ENCODE measurements at places on chromosomes 7 and 10.

- no peak for DNase-seq
Measured at GRCh38 chr7:520503-521161, 986 bp upstream of the PDGFA start.

DNA sequence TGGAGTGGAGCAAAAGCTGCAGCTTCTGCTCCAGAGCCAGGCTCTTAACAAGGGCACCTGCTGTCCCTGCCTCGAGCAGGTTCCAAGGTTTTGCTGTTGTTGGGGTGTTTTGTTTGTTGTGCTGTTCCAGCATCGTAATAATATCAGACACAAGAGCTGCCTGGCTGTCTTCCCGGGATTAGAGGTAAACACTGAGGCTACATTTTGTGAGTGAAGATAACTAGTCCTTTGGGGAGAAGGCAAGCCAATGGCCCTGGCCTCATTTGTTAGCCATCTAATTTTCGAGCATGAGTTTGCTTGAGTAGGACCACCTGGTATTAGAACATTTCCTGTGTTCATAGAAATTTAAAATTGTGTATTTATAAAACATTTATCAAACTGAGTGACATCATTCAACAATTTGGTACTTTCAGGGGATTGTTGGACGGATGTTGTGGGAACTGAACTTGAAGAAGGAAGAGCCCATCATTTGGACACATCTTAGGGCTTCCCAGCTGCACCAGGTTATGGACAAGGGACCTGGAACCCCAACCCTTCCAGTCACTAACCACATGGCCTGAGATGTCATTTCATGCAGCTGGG, 555.0 kb downstream of the TNS3 start:
- no peak for DNase-seq

DNA sequence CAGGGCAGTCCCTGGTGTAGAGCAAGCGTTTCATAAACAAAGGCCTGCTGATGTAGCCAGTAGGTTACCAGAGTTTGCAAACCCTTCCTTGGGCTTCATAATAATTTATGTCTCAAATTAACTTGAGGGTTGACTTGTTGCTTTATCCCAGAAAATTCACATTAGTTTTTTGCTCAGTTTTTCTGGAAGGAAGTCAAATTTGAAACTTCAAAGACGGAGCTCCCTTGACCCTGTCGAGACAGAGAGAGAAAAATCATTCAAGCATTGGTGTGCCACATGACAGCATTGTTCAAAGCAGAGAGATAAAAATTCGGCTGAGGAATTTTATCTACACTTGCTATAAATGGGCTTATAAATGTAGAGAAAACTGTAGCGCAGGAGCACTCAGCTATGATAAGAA, 627.7 kb downstream of the TNS3 start:
- DNase-seq, result no peak

- DNase-seq, result no peak
Measured at GRCh38 chr7:128434413-128435326, 21.0 kb upstream of the HILPDA start.

GRCh38 chr7:84092207-84092606, 102.4 kb downstream of the SEMA3A start:
- DNase-seq, result no peak

DNA sequence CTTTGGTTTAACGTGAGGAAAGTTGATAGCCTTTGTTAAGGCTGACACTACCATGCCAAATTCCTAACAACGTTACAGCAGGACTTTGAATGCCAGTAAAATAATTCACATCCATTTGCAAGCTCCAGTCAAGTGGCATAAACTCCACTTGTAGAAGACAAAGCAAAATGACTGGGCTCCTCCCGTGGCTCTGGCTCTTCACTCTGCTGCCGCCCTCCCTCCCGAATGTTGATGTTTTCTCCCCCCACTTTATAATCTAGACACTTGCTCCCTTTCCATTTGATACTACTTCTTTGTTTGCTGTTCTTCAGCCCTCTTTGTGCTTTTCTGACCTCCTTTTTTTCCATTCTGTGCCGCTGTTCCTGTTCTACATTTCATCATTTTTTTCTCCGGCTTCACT, 22.8 kb upstream of the ITGB8 start:
- DNase-seq, result no peak

GRCh38 chr7:47497367-47498096, 84.4 kb downstream of the TNS3 start:
- DNase-seq, result no peak

- no peak for DNase-seq
Measured at GRCh38 chr10:104731192-104731591, 90.1 kb downstream of the SORCS3 start.

GRCh38 chr10:3485057-3485686, 299.8 kb downstream of the KLF6 start:
- no peak for DNase-seq

GRCh38 chr10:58266826-58267712, 625 bp downstream of the IPMK start:
- no peak for DNase-seq

DNA sequence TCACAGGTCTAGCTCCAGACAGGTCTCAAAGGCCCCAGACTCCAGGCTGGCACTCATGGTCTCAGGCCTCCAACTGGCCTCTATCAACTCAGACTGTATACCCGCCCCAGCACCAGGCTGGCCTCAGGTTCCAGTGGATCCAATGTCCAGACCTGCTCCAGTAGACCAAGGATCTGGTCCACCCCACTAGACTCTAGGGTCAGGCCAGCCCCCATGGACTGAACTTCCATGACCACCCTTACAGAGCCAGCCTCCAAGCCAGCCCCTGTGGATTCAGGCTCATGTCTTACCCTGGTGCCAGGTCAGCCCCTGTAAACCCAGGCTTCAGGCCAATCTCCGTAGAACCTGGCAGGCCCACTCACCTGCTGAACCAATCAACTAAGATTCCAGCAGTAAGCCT, 16.8 kb upstream of the GNAT3 start:
- no peak for DNase-seq

DNA sequence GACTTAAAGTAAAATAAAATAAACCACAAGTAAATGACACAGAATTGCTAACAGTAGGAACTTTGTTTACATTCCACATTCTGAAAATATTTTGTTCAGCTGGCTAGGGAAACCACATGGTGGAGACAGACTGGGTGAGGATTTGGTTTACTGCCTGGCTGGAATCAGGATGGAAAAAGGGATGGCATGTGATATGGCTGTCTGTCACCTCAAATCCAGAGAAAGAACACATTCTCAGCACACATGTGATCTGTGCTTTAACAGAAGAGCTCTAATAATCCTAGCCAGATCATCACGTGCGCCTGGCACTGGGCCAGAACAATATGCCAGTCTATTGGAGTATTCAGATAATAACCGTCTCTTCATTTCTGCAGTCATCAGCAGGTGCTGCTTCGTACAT, 90.9 kb upstream of the PIP4K2A start:
- no peak for DNase-seq

GRCh38 chr10:53744746-53745145, 972.2 kb upstream of the MBL2 start:
- DNase-seq, result no peak

DNA sequence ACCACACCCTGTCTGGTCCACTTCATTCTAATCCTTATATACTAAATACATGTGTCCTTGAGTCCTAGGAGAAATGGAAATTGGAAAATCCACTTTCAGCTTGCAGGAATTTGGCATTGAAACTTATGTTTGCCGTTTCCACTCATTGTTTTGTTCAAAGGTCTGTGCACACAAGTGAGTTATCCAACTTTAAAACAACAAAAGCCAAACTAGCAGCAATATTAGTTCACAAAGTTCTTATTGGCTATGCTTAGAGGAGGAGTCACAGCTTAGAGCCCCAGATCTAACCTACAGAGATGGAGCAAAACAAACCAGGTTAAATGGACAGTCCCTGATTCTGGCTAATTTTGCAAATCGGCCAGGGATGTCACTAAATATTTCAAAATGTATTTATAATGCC, 44.6 kb upstream of the AFAP1L2 start:
- DNase-seq, result no peak

GRCh38 chr10:31822150-31822549, 106.5 kb downstream of the ARHGAP12 start:
- DNase-seq, result no peak

DNA sequence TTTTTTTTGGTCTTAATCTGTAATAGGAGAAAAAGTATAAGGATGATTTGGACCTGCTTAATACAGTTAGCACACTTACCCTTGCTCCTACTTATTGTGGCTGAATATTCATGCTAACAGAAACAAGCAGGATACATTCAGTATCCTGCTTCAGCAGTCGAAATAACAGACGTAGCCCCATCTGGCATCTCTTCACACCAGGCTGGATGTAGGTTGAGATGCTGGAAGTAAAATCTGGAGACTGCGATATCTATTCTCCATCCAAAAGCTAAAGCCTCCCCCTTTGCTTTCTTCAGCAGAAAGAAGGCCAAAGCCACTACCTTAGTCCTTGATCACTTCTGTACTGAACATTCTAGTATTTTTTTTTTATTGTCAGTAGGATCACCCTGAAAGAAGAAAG, 537.4 kb downstream of the AUTS2 start:
- no peak for DNase-seq

- DNase-seq, result no peak
Measured at GRCh38 chr10:6507311-6507710, 72.8 kb downstream of the PRKCQ start.

GRCh38 chr7:22718200-22718711, 8.7 kb upstream of the IL6 start:
- peak; percentile 38 for DNase-seq

GRCh38 chr7:45080265-45080957, 8.4 kb downstream of the NACAD start:
- no peak for DNase-seq

- no peak for DNase-seq
Measured at GRCh38 chr10:7625836-7626235, 40.9 kb downstream of the ITIH5 start.

- DNase-seq, result no peak
Measured at GRCh38 chr7:99953649-99954048, 22.2 kb downstream of the AZGP1 start.

GRCh38 chr10:77498829-77499228, 138.8 kb downstream of the KCNMA1 start:
- DNase-seq, result no peak

GRCh38 chr10:71081229-71081560, 131.2 kb upstream of the UNC5B start:
- DNase-seq, result no peak

DNA sequence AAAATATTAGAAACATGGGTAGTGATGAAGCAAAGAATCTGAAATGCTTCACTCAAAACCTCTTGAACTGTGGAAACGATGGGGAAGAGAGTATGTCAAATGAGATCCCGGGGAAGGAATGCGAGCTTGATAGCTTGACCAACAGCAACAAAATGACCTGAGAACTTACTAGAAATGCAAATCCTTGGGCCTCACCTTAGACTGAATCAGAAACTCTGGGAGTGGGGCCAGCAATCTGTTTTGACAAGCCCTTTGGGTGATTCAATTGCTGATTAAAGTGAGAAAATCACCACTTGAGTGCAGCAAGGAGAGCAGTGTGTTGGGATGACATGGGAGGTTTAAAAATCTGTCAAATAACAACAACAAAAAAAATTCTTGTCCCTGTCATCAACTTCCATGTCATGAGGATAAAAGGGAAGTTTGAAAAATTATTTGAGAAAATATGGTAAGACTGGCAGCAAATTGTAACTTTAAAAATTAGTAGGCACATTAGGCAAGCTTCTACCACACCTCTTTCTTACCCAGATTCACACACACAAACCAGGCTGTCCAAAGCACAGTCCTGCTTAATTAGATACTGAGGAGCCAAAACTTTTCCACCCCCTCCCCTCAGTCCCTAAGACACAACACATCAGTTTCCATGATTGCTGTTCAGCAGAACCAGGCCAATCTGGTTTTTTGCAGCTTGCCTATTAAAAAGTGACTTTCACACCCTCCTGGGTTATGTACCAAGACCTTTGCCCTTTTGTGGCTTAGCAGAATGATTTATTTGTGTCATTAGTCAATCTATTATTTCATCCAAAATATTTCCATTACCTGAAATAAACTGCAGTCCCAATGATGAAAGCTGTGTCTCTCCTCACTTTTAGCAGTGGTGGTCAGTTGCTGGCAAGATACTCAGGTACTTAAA, 15.6 kb downstream of the CALCR start:
- no peak for DNase-seq

- DNase-seq, result peak; percentile 87
Measured at GRCh38 chr7:1691601-1692514, 21.8 kb downstream of the ELFN1 start.

- no peak for DNase-seq
Measured at GRCh38 chr7:140426130-140426529, 22.3 kb downstream of the RAB19 start.

GRCh38 chr7:133109816-133110215, 27.9 kb upstream of the CHCHD3 start:
- no peak for DNase-seq

GRCh38 chr7:68865351-68866199, 732.7 kb upstream of the AUTS2 start:
- DNase-seq, result no peak

DNA sequence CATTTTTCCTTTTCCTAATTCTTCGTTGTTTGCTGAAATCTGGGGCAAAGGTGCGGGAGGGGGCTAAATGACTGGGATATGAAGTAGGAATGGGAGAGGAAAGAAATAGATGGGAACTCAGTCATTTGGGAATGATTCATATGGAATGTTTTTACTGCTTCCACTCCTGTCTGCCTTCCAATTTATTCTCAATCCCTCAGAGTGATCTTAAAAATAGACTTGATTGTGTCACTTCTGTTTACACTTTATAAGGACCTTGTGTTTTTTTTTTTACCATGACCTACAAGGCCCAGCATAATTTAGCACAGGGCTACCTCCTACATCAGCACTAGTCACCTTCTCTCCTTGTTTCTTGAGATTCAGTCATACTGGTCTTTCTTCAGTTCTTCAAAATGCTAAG, 97.9 kb downstream of the PTEN start:
- peak; percentile 14 for DNase-seq

DNA sequence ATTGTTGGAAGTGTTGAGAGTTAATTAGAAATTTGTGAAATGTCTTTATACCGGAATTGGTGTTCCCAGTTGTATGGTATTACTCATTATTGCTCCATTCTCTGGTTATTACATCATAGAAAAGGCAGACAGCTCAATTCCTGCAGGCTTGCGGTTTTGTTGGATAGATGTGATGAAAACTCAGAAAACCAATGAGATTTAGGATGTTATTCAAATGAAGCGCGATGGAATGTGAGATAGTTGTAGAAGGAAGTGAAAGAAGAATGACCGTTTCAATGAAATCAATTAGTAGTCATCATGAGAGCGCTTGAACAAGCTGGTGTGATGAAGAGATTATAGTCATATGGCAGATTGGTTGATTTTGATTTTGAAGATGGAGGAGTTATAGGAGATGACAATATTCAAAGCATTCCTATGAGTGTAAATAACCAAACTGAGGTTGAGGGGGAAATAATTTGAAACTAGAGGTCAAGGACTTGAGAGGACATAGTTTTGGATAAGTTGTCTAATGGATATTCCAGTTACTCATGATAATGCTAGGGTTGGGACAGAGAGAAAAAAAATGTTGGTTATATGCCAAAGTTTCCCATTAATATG, 991.5 kb downstream of the NRG3 start:
- DNase-seq, result peak; percentile 60

DNA sequence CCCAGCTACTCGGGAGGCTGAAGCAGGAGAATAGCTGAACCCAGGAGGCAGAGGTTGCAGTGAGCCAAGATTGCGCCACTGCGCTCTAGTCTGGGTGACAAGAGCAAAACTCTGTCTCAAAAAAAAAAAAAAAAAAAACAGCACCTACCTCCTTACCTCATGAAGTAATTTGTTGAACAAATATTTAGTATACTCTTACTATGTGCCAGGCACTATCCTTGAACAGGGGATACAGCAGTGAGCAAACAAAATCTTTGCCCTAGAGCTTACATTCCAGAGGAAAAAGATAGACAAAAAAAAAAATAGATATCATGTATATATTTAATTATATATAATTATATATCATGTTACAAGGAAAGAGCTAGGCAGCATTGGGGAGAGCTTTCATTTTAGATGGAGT, 36.4 kb upstream of the HERPUD2 start:
- DNase-seq, result no peak

- no peak for DNase-seq
Measured at GRCh38 chr10:9018195-9019173, 964.0 kb downstream of the GATA3 start.

All from kidney epithelial cell (primary cell).